Daoy (cell line): ENCODE measurements at places on chromosomes 4 and X. TPM values are rescaled to one million over a fixed set of nuclear protein-coding genes. Genes with fewer than 3 reads are reported as not detected.

PABPC1L2A gene
- not detected in 2 replicates for total RNA-seq

IBSP gene
- not detected in 2 replicates for total RNA-seq

BBS12 gene
- 0.48 and 1.3 TPM in 2 replicates for total RNA-seq

FAM236D gene
- total RNA-seq, result not detected in 2 replicates

TIGD4 gene
- 0.11 TPM in 1 of 2 replicates, not detected in the other for total RNA-seq

TIMM17B gene
- total RNA-seq, result 47.4 and 64.1 TPM in 2 replicates

CCKAR gene
- total RNA-seq, result 2.9 and 4.1 TPM in 2 replicates

KIF4A gene
- total RNA-seq, result 53.5 and 59.6 TPM in 2 replicates
